ENCODE measurements at places on chromosomes 16 and 17.

DNA sequence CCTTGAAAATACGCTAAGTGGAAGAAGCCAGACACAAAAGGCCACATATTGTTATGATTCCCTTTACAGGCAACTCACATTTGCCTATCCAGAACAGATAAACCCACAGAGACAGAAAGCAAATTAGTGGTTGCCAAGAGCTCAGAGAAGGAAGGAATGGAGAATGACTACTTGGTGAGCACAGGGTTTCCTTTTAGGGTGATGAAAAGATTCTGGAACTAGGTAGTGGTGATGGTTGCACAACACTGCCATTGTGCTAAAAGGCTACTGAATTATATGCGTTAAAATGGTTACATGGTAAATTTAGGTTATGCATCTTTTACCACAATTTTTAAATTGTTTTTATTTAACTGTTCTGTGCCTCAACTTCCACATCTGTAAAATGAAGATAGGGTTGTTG, 4.4 kb downstream of the COPRS start:
- DNase-seq: no peak

- no peak for DNase-seq
Observed at GRCh38 chr17:59845595-59846393, 46.9 kb downstream of the TUBD1 start.

DNA sequence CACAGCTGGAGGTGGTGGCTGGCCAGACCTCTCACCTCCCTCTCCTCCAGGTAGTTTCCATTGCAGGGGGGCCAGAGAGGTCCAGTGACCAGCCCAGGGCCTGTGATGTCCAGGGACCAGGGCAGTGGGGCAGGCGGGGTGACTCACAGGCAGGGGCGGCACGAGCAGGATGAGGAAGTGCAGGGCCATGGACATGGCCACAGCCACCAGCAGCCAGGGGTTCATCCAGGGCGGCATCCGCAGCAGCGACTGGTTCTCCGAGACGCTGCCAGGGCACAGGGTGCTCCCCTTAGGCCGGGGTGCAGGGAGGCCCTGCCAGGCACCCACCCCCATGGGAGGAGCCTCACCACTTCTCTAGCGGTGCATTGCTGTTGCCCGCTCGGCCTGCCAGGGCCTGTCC, 12.9 kb upstream of the P2RX1 start:
- DNase-seq: no peak

DNA sequence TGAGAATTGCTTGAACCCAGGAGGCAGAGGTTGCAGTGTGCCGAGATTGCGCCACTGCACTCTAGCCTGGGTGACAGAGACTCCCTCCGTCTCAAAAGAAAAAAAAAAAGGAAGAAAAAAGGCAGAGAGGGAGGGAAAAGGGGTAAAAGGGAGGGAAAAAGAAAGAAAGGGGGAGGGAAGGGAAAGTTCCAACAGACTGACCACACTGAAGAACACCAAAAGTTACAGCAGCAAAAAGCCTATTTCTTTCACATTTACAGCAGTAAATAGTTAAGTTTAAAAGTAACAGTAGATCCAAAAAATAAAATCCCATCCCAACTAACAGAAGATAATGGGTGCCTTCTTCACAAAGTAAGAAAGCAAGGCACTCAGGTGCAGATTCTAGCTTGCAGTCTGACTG, 36.9 kb upstream of the C17orf78 start:
- DNase-seq: no peak

GRCh38 chr16:66446737-66447136, 19.6 kb downstream of the BEAN1 start:
- no peak for DNase-seq

GRCh38 chr17:13753771-13754170, 152.0 kb upstream of the HS3ST3A1 start:
- DNase-seq: no peak

- no peak for DNase-seq
Observed at GRCh38 chr17:74430706-74431567, 951 bp upstream of the GPRC5C start.

GRCh38 chr16:48246066-48246465, 1.3 kb downstream of the ABCC11 start:
- DNase-seq: no peak

GRCh38 chr17:20232611-20233010, 223.5 kb downstream of the SPECC1 start:
- DNase-seq: no peak

DNA sequence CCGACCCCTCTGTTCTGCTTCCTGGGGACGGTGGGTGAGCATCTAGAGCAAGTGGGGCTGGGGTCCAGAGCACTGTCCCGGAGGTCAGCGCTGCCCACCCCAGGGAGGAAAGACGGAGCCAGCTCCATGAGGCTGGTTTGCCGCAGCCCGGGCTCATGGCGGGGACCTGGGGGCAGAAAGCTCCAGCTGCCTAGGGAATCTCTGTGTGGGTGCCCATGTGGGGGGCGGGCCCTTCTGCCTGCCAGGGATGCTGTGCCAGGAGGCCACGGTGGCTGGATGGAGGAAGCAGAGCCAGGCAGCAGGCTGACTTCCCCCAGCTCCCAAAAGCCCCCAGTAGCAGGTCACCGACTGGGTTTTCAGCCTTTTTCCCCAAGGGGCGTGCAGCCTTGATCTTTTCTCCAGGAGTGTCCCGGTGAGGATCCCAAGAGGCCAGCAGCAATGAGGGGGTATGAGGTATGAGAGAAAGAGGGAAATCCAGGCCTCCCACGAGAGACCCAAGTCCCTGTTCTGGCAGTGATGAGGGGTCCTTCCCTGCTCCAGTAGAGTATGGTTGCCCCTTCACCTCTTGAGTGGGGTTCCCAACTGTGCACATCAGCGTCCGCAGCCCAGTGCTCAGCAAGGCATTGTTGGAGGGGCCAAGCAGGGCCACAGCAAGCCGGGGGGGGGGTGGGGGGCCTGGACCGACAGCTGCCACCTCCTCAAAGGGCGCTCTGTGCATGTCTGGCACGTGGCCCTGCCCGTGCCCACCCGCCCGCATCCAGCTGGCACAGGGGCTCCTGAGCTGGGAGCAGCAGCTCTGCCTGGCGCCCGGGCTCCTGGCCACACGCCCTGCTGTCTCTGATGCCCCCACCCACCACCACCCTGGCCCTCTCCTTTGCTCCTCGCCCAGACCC, 15.6 kb upstream of the BCAR1 start:
- DNase-seq: no peak

DNA sequence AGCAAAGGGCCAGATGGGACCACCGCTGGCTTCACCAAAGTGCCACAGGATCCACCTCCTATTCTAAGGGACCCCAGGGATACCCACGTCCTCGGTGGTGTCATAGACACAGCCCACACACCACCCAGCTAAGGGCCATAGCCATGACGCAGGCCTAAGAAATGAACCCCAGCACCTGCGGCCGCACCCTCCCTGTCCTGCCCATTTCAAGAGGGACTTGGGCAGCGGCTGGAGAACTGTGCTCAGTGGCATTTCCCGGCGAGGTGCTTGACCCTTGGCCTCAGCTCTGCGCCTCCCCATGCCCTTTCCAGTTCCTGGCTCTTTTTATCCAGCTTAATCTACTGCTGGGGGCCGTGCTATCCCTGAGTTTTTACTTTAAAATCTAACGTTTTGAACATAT, 27.3 kb downstream of the ZNF778 start:
- no peak for DNase-seq

- no peak for DNase-seq
Observed at GRCh38 chr16:85300406-85300968, 188.2 kb upstream of the CIBAR2 start.

DNA sequence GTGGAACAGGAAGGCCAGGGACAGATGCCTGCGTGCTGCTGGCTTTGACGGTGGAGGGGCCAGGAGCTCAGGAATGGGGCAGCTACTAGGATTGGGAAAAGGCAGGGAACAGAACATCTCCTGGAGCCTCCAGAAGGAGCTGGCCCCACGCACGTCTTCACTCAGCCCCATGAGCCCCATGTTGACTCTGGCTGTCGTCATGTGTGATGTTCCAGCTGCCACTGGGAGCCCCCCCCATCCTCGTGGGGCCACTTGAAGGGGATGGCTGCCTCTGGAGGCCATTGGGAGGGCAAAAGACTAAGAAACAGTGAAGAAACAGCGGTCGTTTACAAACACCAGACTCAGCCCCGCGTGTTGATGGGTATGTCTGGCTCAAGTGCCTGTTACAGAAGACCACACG, 18.5 kb upstream of the APRT start:
- DNase-seq: no peak

- no peak for DNase-seq
Observed at GRCh38 chr17:77828749-77829539, 129.6 kb upstream of the TNRC6C start.

GRCh38 chr16:80573700-80574120, 32.9 kb downstream of the DYNLRB2 start:
- no peak for DNase-seq

DNA sequence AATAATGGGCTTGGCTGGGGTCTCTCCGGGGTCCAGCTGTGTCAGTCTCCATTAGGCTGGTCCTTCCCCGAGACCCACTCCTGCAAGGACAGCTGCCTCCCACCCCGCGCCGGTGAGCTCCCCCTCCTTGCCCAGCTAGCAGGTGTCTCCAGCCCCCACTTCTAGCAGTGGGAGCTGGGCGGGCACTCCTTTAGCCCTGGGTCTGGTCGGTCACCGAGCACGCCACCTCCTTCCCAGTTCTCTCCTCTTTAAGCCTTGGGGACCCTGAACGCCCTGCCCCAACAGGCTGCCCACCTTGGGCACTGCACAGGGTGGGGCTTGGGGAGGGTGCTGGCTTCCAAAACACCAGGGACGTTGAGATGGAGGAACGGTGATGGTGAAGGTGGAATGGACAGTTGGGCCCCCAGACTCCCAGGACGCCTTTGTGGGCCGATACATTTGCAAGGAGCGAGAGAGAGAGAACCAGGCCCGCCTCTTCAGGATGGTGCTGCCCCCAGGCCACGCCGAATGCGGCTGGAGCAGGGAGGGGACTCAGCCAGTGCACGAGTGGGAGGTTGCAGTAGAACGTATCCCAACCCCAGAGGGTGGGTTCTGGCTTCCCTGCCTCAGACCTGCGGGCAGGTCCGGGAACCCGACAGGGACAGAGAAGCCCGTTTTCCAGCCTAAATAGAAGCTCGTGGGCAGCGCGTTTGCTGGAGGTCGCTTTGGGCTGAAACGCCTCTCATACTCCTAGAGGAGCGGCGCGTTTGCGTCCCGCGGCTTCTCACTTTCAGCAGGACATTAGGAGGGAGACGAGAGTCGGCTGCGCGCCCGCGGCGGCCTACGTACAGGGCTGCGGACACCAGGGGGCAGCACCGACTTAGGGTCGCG, 10.7 kb downstream of the TBX2 start:
- DNase-seq: peak; percentile 56

- DNase-seq: no peak
Observed at GRCh38 chr17:12316021-12316420, 295.3 kb downstream of the MAP2K4 start.

DNA sequence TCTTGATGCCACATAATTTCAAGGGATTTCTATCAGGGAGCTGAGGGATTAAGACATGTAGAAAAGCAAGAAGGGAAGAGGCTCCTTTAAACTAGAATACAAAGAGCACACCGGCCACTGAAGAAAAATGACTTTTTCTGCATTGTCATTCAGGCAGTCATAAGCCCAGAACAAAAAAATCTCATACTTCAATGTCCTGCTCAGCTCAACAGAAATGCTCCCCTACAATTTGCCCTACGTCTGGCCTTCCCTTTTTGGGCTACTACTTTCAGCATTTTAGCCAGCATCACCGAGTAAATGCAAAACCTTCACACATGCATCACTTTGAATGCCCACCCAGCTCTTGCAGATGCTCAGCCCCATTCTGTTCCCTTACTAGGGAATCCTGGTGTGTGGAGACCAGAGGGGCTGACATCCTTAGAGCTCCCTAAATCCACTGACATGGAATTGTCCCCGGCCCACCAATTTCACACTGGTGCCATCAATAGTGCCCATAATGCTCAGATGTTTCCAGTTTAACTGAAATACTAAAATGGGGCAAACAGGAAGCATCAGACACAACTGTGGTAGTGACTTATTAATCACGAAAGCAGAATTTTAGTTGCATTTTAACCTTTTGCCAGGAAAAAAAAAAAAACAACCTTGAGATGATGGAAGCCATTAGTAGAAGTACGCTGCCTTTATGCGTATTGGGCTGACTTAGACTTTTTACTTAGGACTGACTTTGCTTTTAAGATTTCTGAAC, 2.7 kb downstream of the MAP3K14 start:
- DNase-seq: no peak

DNA sequence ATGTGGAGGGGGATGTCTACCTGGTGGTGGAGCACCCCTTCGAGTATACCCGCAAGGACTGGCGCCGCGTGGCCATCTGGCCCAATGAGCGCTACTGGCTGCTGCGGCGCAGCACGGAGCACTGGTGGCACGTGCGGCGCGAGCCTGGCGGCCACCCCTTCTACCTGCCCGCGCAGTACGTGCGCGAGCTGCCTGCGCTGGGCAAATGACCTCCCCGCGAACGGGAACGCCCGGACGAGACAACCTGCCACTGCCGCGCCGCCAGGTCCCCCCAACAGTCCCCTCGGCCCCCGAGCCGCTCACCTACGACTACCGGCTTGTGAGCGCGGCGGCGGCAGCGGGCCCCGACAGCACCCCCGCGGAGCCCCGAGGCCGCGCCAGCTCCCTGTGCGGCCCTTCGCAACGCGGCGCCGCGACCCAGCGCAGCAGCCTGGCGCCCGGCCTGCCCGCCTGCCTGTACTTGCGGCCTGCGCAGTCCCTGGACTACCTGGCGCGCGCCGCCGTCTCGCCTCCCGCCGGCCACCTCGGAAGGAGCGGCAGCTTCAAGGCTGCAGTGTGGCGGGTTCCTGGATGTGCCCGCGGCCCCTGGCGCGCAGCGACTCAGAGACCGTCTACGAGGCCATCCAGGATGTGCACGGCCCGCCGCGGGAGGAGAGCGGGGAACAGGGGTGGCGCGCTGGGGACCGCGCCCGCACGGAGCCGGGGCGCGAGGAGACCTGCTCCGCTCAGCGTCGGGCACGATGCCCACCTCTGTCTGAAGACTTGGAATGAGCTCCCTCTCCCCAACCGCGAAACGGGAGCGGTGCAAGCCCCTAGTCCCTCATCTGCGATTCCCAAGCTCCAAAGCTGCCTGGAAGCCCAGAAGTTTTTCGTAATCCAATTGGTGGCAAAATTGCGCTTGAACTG, 48.7 kb upstream of the AMZ2 start:
- DNase-seq: peak; percentile 31

DNA sequence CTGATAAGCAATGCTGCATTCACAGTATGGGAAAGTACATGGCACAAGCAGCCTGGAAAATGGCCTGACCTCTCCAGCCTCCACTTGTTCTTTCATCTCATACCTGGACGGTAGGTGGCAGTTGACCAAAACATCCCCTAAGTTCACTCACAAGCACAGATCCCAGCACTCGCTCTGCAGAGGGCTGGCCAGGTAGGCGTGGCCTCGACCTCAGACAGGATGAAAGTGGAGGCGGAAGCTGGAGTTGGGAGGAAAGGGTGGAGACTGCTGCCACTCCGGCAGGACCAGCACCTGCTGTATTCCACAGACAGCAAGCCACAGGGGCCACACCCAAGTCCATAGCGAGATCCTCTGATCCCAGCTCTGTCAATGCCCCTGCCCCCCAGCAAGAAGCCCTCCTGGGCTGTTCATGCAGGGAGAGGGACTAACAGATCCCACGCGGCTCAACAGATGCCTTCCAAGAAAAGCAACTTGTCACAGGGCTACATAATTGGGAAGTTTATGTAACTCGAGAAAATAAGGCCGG, 31.3 kb downstream of the ZCCHC14 start:
- DNase-seq: no peak
